ENCODE measurements at places on chromosomes 3 and 15.

DNA sequence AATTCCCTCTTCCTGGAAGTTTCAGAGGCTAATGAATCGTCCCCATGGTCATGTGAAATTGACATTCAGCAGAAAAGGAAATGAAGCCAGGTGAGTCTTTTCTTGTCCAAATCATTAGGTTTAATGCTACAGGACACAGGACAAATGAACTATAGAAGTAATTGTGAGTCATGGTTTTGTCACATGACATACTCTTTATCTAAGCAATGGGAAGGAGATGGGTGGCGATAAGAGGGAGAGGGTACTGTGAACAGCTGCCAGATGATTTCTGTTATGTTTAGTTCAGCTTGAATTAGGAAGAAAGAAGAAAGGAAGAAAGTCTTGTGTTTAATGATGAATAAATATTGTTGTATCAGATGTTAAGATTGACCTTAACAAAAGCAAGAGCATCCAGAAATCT lies 515.4 kb upstream of the ZNF717 start:
- DNase-seq, result no peak

- no peak for DNase-seq
These were observed 272.9 kb downstream of the TBC1D5 start for GRCh38 chr3:17469520-17469919.

GRCh38 chr3:459311-459670 lies 262.7 kb downstream of the CHL1 start:
- DNase-seq, result no peak

DNA sequence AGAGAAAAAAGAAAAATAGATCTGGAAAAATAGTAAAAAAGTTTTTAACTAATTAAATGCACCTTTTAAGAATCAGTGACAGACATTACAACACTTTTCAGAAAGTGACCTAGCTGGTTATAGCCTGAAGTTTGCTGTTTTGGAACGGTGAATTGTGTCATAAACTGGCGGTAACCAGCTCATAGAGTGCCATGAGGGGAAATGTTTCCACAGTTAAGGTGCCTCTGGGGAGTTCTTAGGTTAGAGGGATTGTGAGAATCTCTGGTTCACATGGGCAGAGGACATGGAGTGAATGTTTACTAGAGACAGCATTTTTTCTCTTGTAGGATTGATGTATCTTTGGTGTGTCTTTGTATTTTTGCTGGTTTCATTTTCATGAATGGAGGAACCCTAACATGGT lies 2.8 kb downstream of the TBC1D23 start:
- DNase-seq, result no peak

- DNase-seq, result no peak
These were observed 1.7 kb downstream of the GLYCTK start for GRCh38 chr3:52289338-52289746.

GRCh38 chr15:101286471-101287114 lies 8.5 kb downstream of the SNRPA1 start:
- DNase-seq, result no peak

- DNase-seq, result no peak
These were observed 1277.6 kb downstream of the ZPLD1 start for GRCh38 chr3:103712320-103713008.

DNA sequence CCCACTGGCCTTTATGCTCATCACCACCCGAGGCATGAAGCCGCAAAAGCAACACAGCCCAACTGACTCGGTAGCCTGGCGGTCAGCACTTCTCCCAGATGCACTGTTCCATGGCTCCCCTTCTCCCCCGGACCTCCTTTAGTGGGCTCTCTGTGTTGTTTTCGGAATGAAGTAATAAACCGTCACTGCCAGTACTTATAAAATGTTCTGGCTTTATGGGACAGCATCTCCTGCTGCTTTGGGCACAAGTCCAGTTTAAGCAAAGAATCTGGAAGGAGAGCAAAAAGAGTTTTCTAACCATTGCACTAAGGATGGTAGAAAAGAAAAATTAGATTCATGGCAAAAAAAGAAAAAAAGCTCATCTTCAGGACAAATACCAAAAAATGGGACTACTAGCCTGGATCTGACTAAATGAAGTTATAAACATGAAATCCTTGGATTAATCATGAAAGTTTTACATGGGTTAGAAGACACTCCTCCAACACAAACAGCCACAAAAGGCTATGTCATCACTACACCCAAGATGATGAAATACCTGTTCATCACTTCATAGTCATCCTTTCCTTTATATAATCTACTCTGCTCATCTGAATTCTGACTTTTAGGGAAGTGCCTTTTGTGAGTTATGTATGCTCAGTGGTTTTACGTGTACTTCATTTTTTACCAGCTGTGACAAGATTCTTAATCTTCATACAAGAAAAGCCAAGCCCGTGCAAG lies 89.5 kb upstream of the UBE2E2 start:
- DNase-seq, result no peak

- DNase-seq, result no peak
These were observed 67.2 kb upstream of the POLG start for GRCh38 chr15:89401631-89402517.

DNA sequence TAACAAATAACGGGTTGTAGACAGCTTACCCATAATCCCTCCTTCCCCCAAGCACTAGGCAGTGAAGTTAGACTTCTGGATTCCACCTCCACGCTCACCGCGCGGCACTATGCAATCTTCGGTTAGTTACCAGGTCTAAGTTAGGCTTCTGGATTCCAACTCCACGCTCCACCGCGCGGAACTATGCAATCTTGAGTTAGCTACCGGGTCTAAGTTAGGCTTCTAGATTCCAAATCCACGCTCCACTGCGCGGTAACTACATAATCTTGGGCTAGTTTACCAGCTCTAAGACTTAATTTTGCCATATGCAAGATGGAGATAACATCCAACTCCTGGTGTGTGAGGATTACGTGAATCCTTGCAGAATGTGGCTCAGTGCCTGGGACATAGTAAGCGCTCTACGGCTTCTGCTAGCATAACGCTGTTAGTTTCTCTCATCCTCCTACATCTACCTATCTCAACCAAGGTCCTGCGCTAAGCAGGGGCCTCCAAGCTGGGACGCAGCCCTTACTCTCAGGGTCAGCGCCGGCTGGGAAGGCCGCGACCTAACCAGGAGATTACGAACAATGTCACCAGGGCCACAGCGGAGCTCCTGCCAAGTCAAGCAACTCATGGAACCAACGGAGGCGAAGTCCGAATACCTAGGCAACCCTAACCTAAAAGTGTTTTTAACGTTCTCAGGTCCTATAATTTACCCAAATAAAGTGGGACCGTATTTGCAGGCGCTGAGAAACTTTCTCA lies 497 bp upstream of the RPLP1 start:
- no peak for DNase-seq

DNA sequence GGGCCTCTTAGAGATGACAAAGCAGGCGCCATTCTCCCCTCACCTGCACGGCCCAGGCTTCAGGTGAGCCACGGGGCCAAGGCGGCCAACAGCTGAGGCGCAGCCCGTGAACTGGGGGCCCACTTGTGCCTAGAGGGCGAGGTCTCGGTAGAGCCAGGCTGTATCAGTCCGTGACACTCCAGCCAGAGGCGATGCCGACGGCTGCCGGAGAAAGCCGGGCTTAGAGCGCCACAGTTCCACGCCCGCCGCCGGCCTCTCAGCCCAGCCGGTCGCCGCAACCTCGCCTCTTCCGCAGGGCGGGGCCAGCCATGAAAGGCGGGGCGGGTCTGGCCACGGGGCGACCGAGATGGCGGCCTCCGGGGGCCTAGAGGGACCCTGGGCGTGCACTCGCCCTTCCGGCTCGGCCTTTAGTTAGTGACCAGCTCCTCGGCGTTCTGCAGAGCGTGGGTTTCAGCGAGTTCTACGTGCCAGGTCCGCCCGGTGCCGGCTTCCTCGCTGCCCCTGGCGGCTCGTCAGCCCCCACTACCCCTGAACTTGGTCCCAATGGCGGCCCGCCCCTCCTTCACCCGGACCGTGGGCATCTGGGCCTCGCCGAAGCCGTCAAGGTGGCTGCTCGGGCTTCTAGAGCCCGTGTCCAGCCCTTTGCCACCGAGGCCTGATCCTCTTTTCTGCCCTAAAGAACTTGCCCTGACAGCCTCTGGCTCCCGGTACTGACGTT lies at the start of gene ZNF621:
TSS of gene ZNF621 (plus strand) at position 393 of the 718 bp plus-strand sequence. CDS start 881 bp downstream, outside the sequence.
- peak; percentile 80 for DNase-seq

DNA sequence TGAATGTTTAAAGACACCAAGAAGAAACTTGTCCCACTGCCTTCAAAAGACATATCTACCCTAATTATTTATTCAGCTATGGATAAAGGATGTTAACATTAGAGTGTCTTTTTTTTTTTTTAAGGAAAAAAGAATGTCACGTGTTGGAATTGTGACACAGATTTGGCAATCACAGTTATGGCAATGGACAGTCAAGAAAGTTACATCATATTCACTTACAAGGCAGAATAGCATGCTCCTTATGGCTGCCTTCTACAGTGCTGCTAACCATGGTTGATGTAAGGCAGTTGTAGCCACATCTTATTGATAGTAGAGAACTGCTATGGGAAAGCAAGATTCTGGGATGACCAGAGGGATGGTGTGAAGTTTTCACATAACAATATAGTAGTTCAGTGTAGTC lies 128.8 kb upstream of the ZBTB20 start:
- no peak for DNase-seq

DNA sequence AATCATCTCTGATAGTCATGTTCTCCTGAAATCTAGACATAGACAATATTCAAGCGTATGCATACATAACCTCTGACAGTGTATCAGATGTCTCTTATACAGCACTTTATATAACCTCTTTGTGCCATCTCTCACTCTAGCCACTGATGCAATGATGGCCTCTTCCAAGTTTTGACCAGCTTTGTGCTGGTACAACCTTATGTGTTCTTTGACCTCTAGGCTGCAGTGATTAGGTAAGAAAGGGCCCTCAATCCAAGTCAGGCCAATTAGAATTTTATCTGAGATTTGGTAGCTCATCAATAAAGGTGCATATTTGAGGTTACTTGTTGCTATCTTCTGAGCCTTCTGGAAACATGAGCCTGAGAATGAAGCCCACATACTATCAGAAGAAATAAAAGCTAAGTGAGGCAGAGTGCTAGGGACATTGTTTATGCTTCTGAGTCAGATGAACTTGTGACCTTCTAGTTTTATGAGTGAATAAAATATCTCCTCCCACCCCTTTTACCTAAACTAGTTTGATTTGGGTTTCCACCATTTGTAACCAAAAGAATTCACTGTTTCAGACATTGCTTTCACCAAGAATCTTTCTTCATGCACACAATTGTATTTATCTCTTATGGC lies 283.2 kb upstream of the SUCLG2 start:
- no peak for DNase-seq

GRCh38 chr15:50150851-50151250 lies 31.1 kb upstream of the SLC27A2 start:
- DNase-seq, result no peak

- no peak for DNase-seq
These were observed 173.7 kb downstream of the ATG7 start for GRCh38 chr3:11445883-11446282.

GRCh38 chr3:86225461-86225860 lies 765.5 kb downstream of the VGLL3 start:
- DNase-seq, result no peak

- DNase-seq, result no peak
These were observed 29.7 kb downstream of the GNB5 start for GRCh38 chr15:52161406-52161966.

- DNase-seq, result no peak
These were observed 24.5 kb upstream of the RASA2 start for GRCh38 chr3:141462176-141462859.

GRCh38 chr3:36907911-36908646 lies 36.8 kb downstream of the TRANK1 start:
- peak; percentile 62 for DNase-seq

DNA sequence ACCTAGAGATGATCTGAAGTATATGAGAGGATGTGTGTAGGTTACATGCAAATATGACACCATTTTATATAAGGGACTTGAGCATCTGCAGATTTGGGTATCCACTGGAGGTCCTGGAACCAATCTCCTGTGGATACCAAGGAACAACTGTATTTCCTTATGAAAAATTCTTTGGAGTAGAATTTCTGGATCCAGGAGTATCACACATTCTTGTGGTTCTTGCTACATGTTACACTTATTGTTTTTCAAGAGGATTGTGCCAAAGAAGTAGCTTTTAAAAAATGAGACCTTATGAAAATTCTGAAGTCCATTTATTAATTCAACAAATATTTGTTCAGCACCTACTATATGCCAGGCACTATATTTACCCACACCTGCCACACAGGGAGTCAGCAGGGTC lies 15.7 kb upstream of the TBC1D23 start:
- no peak for DNase-seq

GRCh38 chr3:19149368-19149767 lies 1.1 kb downstream of the KCNH8 start:
- no peak for DNase-seq

GRCh38 chr3:194379651-194380050 lies 10.1 kb upstream of the LRRC15 start:
- DNase-seq, result no peak

DNA sequence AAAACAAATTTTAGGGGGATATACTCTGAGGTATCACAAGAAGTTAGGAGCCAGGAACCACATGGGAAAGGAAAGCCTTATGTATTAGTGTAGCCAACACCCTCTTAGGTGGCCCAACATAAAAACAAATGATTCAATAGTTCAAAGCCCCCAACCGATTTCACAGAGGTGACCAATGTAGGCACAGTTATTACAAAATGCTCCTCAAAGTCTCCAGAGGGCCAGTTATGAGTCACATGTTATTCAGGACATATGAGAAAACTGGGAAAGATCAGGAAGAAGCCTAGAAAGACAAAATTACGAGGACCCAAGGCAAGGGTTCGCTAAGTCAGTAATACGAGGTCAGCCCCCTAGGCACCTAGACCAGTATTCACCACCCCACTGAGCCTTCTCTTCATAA lies 29.9 kb upstream of the FBN1 start:
- DNase-seq, result no peak

DNA sequence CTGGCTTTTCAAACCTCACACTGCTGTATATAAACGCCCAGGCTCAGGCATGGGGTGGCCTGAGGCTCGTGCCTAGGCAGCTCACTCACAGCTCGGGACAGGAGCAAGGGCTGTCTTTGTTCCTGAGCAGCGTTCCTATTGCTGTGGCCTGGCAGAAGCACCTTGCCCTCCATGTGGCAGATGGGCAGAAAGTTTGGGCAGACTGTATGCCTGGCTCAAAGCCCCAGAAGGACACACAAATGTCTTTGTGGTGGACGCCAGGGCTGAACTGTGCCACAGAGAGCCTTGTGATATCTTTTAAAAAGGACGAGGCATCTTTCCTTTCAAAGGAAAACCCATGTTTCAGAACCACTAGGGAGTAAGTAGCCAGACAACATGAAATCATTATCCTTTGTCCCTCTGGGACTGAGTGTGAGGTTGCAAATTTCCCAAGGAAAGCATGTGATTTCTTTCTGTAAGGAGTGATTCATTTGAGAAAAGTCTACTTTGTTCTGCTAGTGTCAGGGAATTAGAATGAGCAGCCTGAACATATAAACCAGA lies 29.3 kb upstream of the UBE2E1 start:
- no peak for DNase-seq

- DNase-seq, result peak; percentile 2
These were observed 1097.6 kb upstream of the CFAP20DC start for GRCh38 chr3:60147249-60147950.

- no peak for DNase-seq
These were observed 358.3 kb upstream of the CFAP20DC start for GRCh38 chr3:59408047-59408624.

DNA sequence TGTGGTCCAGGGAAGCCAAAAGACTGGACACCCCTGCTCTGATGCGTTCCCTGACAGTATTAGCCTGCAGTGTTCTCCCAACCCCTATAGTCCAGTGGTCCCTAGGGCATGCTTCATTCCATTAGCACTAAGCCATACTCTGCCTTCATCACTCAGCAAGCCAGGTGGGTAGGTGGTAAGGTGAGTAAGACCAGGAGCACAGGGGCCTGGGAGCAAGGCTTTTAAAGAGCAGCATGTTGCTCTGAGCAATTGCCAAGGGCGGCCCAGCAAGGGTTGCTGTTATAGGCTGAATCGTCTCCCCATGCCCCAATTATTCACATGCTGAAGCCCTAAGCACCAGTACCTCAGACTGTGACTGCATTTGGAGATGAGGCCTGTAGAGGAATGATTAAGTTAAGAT lies 11.0 kb downstream of the CXCR6 start:
- no peak for DNase-seq
